Activated naive CD8-positive, alpha-beta T cell treated with anti-CD3 and anti-CD28 coated beads, Interleukin-2, amount 10 ng/mL, durations not matched to agents 7 days and 5 days (primary cell): ENCODE measurements at places on chromosomes 1 and 21. TPM values are rescaled to one million over a fixed set of nuclear protein-coding genes. Genes with fewer than 3 reads are reported as not detected.

- no peak for DNase-seq
- H3K4me1 ChIP-seq, result no peaks in the 10 kb centered on the region
- H3K4me3 ChIP-seq, result no peak overlapping the region
- no peaks in the 10 kb centered on the region for H3K27me3 ChIP-seq
- H3K27ac ChIP-seq, result no peak overlapping the region
- no peaks in the 10 kb centered on the region for H3K36me3 ChIP-seq
These were observed 13.1 kb downstream of the MAP1LC3C start for GRCh38 chr1:241985787-241986186.

DNA sequence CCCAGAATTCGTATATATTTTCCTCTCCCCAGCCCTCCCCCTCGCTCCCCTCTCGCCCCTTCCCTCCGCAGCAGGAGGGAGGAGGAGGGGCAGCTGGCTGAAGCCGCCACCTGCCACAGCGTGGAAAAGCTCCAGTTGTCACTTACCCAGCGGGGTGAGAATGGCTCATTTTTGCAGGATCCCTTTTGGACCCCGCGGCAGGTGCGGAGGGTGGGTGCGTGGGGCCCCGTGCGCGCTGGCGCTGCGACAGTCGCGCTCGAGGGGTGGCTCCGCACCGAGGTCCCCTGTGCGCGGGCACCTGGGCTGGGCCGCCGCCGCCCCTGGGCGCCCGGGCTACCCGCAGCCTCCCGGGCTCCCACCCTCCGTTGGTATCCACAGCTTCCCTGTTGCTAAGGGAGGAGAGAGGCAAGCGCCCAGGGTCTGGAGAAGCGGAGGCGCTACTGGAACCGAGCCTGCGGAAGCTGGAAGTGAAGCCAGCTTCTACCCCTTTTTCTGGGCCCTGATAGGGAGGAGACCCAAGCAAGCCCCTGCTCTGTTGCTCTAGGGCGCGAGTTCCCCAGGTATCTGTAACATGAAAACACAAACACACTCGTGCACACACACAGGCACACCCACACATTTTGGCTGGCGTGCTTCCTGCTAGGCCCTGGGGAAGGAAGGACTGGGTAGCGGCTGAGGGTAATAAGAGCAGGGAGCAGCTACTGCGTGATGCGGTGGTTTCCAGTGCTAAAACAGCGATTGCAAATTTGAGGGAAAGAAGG lies at the start of gene ERICH3:
Gene ERICH3, minus strand, starts transcription at position 442 of the 761 bp plus-strand sequence. Its CDS starts 273 bp downstream, at position 169.
- H3K4me1 ChIP-seq, result peaks cover 3% of the 10 kb centered on the region
- DNase-seq, result no peak
- no peak within 1 kb of the TSS for H3K27ac ChIP-seq
- H3K4me3 ChIP-seq, result no peak within 1 kb of the TSS

GRCh38 chr1:191953526-191953925 lies 204.7 kb upstream of the RGS18 start:
- H3K4me3 ChIP-seq, result no peak overlapping the region
- H3K27ac ChIP-seq, result no peak overlapping the region
- no peaks in the 10 kb centered on the region for H3K36me3 ChIP-seq

DNA sequence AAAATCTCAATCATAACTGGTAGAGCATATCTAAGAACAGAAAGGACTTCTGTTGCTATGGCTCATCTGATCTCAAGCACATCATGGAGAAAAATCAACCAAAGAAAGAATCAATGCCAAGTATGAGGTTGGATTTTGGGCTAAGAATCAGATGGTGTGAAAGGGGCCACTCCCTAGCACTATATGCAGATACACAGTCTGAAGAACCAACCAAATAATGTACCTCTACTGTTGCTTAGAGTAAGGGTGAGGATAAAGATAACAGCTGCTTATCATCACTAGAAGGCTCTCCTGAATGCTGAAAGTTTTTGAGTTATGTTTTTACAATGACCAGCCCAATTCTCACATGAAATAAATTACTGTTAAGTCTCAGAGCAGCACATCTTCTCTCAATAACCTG lies 35.6 kb downstream of the ST7L start:
- H3K4me3 ChIP-seq, result no peak overlapping the region
- H3K27me3 ChIP-seq, result no peaks in the 10 kb centered on the region
- H3K36me3 ChIP-seq, result peaks cover 5% of the 10 kb centered on the region
- no peaks in the 10 kb centered on the region for H3K4me1 ChIP-seq
- H3K27ac ChIP-seq, result no peak overlapping the region

DNA sequence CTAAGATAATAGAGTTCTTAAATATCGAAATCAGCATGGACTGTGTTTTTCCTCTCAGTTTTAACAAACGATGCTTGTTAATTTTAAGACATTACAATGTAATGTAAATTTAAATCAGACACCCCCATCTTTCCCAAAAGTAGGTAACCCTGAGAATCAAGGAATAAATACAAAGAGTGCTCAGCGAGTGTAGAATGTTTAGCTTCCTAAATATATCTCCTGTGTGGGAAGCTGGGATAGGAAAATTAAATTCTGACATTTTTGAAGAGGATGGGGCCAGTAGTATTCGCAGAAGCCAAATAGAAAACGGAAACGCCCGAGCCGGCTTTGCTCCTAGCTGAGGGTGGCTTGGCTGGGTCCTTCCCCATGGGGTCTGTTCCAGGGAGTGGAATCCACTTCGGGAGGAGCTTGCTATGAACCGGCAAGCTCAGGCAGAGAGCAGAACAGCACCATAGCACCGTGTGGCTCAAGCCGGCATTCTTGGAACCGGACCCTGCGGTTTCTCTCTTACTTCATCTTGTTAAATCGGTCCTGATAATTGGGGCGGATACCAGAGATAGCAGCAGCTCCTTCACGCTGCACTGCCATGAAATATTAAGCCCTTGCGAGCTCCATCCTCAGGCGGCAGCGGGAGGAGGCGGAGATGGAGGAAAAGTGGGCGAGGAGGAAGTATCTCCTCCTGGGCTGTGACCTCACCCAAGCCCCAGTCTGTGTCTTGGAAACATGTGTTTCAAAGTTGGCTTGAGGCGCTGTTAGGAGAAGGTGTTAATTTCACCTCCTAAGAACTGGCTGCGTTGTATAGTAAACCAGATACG lies 24.9 kb downstream of the MAP3K7CL start:
- DNase-seq, result no peak
- H3K4me1 ChIP-seq, result no peaks in the 10 kb centered on the region
- peaks cover 3% of the 10 kb centered on the region for H3K27me3 ChIP-seq
- peaks cover 4% of the 10 kb centered on the region for H3K36me3 ChIP-seq

GRCh38 chr1:108590957-108591356 lies 31.1 kb downstream of the EEIG2 start:
- H3K4me3 ChIP-seq, result no peak overlapping the region
- DNase-seq, result no peak
- H3K27ac ChIP-seq, result no peak overlapping the region
- H3K27me3 ChIP-seq, result no peaks in the 10 kb centered on the region
- H3K36me3 ChIP-seq, result peaks cover 18% of the 10 kb centered on the region

DNA sequence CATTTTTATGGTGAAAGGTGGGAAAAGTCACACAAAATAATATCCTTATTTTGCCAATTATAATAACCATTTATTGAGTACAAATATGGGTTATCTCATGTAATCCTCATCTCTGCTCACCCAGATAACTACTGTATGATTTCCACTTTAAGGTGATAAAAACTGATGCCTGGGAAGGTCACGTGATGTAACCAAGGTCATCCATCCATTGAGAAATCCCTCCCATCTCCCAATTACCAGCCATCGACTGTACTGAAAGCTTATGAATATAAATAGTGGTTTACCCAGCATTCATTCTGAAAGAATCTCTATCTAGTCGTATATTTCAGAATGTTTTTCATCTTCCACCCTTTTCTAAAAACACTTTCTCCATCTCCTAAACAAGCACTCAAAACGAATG lies 55.0 kb upstream of the IFNAR2 start:
- no peaks in the 10 kb centered on the region for H3K4me1 ChIP-seq
- H3K27me3 ChIP-seq, result peaks cover 22% of the 10 kb centered on the region
- H3K27ac ChIP-seq, result no peak overlapping the region
- no peak overlapping the region for H3K4me3 ChIP-seq

GRCh38 chr1:174258148-174258550 lies 98.8 kb downstream of the RABGAP1L start:
- no peak overlapping the region for H3K27ac ChIP-seq
- H3K4me3 ChIP-seq, result no peak overlapping the region
- peaks cover 7% of the 10 kb centered on the region for H3K36me3 ChIP-seq
- no peaks in the 10 kb centered on the region for H3K27me3 ChIP-seq

DNA sequence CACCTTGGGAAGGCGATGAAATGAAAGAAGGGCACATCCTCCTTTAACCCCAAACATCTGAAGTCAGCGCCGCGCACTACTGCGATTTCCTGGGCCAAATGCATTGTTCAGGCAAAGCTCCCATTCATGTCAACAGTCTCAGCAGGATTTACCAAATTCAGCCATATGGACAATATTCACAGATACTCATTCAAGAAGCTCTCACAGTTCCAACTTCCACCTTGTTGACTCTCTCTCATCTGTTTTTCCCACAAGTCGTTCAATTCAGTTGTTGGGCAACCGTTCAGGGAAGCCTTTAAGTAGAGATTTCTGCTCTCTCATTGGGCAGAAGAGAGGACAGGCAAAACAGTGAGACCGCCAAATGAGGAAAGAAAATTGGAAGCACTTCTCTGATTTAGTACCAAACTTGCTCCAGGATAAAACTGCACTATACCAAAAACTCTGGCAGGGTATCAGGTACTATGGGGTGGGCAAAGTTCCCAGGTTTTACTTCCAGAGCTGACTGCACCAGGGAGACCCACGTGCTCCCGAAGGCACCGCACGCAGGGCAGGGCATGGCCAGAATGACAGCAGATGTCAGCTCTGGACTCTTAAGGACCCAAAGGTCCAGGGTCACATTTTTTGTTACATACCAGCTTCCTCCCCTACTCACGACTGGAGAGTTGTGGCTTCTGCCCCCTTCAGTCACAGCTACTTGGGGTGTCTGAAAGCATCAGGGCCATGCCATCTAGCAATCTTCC lies 668.8 kb downstream of the KIF26B start:
- DNase-seq, result no peak
- no peaks in the 10 kb centered on the region for H3K4me1 ChIP-seq
- H3K27ac ChIP-seq, result no peak overlapping the region
- H3K27me3 ChIP-seq, result no peaks in the 10 kb centered on the region
- H3K4me3 ChIP-seq, result no peak overlapping the region

DNA sequence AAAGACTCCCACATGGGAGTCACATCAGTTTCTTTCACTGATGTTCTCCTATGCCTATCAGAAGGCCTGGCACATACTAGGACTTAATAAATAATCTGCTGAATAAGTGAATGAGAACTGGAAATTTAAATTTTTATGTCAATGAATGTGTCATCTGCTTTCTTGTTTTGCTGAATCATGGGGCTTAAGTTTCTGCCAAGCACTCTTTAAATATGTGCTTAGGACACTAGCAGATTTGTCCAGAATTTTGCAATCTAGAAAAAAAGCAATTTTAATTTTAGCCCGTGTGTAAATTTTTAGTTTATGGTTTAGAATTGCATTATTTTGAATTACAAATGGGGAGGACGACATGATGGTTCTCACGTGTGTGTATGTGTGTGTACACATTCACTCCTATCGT lies 803.1 kb downstream of the USP25 start:
- DNase-seq, result no peak
- no peaks in the 10 kb centered on the region for H3K4me1 ChIP-seq
- H3K27ac ChIP-seq, result no peak overlapping the region
- H3K4me3 ChIP-seq, result no peak overlapping the region
- H3K27me3 ChIP-seq, result no peaks in the 10 kb centered on the region
- H3K36me3 ChIP-seq, result no peaks in the 10 kb centered on the region

Gene B3GALT6
- 19.6 TPM for total RNA-seq

Gene CAMK1G
- total RNA-seq, result not detected

Gene MTARC1
- total RNA-seq, result not detected

Gene TUFT1
- total RNA-seq, result 1.5 TPM

Gene DNAJC8
- 106 TPM for total RNA-seq
